ENCODE measurements at places on chromosomes 7 and 10.

DNA sequence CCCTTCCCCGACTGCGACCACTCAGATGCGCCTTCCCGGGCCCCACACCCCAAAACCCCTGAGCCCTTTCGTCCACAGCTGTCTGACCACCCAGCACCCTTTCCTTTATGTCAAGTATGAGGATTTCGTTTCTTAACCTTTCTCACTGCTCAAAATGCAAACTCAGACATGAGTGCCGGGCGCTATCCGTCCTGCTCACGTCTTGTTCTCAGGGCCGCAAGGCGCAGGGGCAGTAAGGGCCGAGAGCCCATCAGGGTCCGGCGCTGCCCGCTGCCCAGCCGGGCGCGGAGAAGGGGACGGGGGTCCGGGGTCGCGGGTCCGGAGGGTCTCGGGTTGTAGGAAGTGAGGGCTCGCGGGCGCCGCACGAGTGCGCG is 670 bp upstream of the RBM33 start:
- no peak for DNase-seq

DNA sequence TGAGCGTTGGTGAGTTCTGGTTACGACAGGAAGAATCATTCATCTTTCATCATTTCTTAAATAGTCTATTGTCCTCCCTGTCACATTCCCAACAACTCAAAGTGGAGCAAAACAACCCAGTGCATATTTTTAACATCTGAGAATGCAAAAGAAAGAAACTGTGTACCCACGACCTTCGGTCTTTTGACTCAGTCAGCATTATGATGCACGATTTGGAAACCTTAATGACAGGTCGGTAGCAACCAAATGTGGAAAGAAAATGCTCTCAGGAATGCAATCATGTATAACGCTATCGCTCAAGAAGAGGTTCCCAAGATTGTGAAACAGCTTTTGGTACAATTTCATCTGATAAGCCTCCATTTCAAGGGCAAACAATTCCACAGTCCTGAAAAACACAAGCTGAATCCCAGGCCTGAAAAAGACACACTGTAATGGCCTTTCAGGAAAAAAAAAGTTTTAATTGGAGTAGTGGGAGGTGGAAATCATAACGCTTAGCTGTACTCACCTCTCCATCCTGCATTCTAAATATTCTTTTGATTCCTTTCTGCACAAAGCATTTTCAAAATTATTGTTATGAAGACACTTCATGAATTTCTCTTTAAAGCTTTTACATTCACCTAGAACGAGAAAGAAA is 2.6 kb downstream of the COX19 start:
- DNase-seq, result no peak

DNA sequence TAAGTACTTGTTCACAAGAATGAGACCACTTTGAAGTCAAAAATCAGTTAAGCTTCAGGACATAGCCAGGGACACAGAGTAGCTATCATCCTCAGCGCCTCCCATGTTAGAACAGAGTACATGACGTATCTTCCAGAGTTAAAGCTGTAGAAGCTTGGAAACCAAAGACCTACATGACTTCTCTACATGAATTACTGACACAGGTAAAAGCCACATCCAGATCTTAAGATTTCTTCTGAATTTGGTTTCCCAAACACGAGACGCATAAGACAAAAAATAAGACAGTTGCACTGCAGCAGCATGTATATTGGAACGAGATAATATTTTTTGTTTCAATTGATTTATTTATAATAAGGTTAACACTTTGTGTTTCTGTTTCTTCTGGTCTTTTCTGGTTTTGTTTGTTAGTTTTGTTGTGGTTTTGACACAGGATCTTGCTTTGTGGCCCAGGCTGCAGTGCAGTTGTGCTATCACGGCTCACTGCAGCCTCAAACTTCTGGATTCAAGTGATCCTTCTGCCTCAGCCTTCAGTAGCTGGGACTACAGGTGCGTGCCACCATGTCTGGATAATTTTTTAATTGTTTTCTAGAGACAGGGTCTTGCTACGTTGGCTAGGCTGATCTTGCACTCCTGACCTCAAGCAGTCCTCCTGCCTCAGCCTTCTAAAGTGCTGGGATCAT is 10.2 kb upstream of the EPC1 start:
- DNase-seq, result peak; percentile 67

- no peak for DNase-seq
These were observed 133.3 kb downstream of the KCNMA1 start for GRCh38 chr10:77504196-77504872.

Data from CD4-positive, alpha-beta T cell treated with Interleukin-4 for 1 hour (primary cell).